ENCODE measurements at places on chromosomes 5 and 9.

DNA sequence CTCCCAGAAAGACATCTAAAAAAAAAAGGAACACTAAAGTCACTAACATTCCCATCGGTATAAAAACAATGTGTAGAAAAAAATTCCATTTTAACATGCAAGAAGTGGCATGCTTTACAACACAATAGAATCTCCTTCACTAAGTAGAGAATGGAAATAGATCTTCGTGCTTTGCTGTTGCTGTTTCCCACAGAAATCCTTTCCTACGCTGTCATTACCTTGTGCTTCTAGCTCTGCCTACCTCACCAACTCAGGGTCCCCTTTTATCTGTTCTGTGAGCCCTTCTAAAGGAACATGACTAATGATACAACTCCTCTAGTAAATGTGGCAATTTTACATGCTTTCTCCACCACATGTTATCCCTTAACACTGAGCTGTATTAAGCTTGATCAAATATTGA, 202.9 kb downstream of the MCTP1 start:
- no peak for DNase-seq

DNA sequence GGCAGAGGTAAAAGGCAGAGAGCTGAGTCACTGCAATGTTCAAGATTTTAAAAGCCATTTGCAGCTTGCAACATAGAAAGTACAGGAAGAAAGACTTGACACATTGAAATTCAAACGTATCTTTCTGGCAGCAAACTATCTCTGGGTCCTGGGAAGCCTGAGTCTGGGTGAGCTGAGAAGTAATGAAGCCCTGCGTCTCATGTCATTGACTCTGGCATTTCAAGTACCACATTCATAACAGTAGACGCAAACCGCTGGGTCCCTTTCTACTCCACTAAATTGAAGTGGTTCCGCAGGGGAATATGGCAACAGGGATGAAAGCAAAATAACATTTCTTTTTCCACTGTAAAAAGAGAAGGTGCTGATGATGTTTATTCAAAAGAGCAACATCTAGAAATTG, 694.3 kb downstream of the BRINP1 start:
- no peak for DNase-seq

DNA sequence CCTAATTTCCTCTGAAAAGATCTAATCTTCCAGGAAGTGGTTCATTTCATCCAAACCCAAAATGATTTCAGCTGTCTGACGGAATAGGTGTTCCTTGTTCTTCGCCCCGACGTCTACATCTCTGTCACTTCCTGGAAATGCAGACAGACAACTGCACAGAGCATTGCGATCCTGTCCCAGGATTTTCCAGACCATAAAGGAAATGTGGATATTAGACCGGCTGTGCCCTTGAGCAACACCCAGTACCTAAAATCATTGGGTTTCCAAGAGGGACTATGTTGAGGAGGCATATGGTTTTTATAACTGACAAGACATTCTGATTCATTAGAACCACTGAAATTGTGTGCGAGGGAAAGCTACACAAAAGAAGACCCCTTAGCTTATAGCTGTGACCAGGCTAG, 74.2 kb downstream of the MSX2 start:
- DNase-seq: no peak

- no peak for DNase-seq
Measured at GRCh38 chr9:110815361-110815760, 146.8 kb downstream of the MUSK start.

DNA sequence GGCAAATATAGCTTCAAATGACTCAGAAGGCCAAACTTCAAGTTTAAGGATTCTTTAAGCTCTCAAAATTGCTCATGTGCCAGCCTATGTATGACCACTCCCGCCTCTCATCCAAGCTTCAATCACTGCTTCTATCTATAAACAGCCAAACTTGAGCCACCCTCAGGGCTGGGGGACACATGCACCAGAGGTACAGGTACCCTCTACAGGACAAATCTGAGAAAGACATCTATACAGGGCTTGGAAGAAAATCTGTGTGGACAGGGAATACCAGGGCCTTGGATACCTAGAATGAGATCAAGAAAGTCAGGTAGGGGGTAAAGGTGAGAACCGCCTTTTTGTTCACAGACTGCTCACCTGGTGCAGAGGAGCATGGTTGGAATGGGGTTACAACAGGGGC, 217.9 kb downstream of the ATPSCKMT start:
- DNase-seq: no peak

DNA sequence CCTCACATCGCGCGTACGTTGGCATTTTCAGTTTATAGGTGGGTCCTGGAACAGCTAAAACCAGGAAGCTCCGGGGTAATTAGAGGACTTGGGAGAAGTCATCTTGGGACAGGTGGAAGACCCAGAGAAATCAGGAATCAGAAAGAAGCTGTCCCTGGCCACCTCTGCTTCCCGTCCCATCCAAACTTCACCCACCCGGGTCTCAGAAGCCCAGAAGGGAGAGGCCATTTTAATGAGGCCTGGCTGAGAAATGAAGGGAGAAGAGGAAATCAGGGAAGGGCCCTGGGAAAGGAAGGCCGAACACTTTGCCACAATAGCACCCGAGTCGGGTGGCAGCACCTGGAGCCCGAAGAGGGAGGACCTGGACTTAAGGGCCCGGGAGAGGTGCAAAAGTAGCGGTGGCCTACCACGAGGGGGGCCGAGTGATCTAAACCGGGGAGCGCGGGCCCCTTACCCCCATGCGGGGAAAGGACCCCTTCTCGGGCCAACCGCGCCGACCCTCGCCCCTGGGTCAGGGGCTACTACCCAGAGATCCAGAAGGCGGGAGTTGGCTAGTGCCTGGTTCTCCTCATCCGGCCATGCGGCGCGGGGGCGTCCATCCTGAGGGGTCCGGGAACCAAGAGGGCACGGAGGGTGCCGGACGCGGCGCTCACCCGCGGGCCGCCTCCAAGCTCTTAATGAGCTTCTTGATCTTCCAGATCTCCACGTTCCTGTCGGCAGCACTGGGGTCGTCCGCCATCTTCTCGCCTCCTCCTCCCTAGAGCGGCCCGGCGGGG, 668 bp downstream of the ETF1 start:
- no peak for DNase-seq

GRCh38 chr5:169970911-169971765, 9.2 kb downstream of the INSYN2B start:
- no peak for DNase-seq

DNA sequence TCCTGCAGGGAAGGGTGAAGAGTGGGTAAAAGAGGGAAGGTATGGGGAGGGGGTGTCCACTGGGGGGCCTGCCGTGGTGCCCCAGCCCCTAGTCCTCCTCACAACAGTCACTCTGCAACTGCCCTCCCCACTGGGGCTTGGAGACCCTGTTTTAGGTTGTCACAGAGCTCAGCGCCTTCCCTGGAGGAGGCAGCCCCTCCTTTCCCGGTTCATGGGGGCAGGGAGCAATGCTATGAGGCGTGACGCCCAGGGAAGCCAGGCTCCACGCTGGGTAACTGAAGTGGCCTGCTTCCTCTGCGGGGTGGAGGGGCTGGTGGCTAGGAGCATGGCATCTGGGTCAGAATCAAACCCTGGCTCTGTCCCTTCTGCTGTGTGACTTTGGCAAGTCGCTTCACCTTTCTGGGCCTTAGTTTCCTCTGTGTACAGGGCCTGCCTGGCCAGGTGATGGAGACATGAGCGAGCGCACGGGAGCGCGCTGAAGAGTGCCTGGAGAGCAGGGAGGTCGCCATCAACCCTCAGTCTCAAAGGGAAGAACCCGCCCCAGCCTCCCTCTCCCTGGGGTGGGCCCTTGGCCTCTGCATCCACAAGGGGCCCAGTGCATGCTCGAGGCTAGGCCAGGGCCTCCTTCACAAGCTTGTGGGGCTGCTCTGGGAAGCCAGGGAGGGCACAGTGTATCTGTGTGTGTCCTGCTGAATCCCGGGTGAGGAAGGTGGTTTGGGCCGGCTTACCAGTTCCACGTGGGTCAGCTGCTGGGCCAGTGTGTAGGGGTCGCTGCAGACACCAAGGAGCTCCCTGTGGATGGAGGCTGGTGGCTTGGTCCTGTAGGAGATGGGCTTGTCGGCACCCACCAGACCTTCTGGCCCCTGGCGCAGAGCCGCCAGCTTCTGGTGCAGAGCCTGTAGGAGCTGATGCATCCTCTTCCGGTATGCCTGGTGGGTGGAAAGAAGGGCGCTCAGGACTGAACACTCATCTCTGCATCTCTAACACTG, 56.4 kb upstream of the RNF130 start:
- DNase-seq: no peak

DNA sequence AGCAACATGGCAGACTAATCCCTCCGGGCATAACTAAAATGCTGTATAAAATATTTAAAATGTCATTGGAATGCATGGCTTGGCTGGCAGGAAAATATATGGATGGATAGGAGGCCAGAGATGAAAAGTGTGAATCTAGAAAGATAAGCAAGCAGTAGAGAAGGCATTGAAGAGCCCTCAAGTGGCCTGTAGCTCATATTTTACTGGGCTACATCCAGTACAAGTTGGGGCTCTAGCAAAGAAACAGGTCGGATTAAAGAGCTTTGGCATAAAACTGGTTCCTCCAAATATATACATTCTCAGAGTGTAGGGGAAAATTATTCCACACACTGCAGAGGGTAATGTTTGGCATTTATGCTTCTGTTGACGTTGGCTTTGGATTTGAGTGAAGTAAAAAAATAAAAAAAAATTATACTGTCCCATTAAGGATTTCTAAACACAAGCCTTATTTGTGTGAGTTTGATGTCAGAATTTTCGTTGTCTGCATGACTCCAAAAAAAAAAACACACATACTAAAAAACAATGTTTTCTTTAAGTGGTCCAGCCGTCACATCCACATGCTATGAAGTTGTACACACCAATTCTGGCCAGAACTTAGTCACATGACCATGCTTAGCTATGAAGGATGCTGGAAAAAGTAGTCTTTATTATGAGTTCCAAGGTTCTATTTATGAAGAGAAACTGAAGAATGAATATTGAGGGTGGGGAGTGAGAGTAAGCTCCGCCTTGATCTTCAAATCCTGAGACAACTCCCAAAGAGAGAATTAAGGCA, 147.0 kb downstream of the TLE1 start:
- DNase-seq: no peak

- DNase-seq: no peak
Measured at GRCh38 chr5:124697933-124698591, 48.4 kb downstream of the ZNF608 start.

GRCh38 chr5:83568186-83568585, 96.6 kb downstream of the VCAN start:
- no peak for DNase-seq

DNA sequence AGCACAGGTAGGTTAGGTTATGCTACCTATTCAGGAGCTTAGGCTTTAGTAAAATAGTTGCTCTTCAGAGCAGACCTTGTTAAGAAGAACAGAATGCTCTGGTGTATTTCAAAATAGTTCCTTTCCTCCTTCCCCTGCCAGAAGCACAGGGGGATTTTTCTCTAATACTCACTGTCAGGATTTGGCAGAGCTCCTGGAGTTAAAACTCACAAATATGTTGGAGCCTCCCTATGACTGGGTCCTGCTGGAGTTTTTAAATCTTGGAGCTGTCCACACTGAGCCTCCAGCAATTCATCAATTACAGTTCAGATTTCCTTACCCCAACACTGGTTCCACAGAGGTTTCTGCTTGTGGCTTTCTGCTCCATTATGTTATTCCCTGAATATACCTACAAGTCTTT, 1233.8 kb upstream of the WWC1 start:
- no peak for DNase-seq

DNA sequence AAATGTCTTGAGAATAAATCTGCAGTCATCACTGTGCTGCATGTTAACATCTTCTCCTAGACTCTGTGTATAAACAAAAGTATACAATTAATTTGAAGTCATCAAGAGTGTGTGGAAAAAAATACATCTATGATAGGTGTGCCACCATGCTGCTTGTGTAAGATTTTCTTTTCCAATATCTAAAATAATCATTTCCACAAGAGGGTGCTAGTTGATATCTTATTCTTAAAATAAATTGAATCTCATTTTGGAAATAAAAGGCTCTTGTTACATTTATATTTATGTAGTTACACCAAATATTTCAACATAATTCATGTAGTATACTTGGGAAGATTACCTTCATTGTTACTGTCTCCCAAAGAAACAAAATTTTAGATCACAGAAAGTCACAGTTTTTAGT, 14.1 kb upstream of the MOCS2 start:
- DNase-seq: no peak
